Activated CD4-positive, alpha-beta T cell treated with anti-CD3 and anti-CD28 coated beads for 1 hour (primary cell): ENCODE measurements at places on chromosomes 6 and 20.

DNA sequence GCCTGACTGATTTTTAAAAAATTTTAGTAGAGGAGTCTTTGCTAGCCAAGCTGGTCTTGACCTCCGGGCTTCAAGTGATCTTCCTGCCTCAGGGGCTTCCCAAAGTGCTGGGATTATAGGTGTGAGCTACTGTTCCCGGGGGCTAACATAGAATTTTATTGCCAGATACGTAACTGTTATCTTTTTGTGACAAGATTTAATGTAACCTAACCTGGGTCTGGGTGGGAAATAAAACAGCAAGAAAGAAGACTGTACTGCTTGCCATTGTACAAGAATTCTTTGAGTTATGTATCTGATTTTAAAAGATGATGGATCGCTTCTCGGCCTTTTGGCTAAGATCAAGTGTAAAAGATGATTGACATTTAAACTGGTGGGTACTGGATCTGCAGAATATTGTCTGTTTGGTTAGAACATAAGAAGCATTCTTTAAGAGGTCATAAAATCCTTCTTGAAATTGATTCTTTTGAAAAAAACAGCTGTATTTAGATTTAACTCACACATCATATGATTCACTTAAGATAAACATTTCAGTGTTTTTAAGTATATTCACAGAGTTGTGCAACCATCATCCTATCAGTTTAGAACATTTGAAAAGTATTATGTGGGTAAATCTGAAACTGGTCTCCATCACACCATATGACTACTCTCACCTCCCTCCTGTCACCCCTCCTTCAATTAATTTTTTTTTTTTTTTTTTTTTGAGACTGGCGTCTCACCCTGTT is 21.6 kb downstream of the TPX2 start:
- DNase-seq = no peak

DNA sequence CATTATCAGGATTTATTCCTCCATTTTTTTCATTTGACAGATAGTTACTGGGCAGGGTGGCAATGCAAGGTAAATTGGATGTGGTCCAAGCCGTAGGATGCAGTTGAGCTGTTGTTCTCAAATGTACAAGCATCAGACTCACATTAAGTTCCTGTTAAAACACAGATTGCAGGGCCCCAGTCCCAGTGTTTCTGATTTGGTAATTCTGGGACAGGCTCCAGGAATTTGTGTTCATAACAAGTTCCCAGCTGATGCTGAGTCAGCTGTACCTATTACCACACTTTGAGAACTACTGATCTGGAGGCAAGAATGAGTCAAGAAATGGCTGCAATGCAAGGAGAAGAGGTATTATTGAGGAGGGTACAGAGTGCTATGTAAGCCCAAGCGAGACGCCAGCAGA is 11.7 kb downstream of the TMEM244 start:
- DNase-seq = no peak

DNA sequence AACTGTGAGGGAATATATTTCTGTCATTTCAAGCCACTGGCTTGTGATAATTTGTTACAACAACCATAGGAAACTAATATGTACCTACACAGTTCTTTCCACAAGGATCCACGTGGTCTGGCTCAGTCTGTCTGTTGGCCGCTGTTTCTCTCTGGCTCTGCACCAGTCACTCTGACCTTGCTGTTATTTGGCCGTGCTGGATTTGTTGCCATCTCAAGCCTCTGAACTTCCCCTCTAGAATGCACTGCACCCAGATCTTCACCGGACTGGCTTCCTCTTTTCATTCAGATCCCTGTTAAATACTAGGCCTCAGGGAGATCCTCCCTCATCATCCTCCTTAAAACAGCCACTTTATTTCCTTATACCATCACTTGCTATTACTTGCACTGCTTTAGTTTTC is 446.8 kb downstream of the TFAP2B start:
- no peak for DNase-seq

GRCh38 chr20:43529051-43529450 is 21.6 kb downstream of the L3MBTL1 start:
- no peak for DNase-seq

DNA sequence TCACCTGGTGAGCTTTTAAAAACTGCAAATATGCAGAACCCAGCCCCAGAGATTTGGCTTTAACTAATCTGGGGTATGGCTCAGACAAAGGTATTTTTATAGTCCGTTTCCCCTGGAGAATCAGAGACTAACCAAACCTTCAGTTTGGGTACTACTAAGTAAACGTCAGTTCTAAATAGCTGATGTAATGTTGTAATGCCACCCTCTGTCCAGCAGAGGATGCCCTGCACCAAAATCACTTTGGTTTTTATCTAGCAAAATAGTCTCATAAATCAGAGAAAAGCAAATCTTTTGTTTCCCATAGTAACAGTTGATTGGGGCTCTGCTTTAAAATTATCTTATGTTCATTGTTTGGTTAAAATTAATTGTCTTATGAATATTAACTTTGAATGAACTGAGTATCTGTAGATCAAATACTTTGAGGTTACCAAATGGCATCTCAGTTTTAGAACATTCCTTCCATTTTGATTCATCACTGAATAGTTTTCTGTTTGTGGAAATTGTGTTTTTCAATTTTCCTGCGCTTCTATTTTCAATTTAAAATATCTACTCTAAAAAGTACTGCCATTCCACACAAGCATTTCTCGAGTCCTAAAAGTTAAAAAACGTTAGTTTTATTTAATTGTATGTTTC is 278.3 kb upstream of the PLCB4 start:
- DNase-seq = no peak

- DNase-seq = no peak
Measured at GRCh38 chr20:48970681-48971365, 49.3 kb downstream of the ARFGEF2 start.

- no peak for DNase-seq
Measured at GRCh38 chr6:158810155-158811095, 8.7 kb downstream of the EZR start.

GRCh38 chr6:44225579-44226325 is 2.4 kb downstream of the SLC29A1 start:
- no peak for DNase-seq

DNA sequence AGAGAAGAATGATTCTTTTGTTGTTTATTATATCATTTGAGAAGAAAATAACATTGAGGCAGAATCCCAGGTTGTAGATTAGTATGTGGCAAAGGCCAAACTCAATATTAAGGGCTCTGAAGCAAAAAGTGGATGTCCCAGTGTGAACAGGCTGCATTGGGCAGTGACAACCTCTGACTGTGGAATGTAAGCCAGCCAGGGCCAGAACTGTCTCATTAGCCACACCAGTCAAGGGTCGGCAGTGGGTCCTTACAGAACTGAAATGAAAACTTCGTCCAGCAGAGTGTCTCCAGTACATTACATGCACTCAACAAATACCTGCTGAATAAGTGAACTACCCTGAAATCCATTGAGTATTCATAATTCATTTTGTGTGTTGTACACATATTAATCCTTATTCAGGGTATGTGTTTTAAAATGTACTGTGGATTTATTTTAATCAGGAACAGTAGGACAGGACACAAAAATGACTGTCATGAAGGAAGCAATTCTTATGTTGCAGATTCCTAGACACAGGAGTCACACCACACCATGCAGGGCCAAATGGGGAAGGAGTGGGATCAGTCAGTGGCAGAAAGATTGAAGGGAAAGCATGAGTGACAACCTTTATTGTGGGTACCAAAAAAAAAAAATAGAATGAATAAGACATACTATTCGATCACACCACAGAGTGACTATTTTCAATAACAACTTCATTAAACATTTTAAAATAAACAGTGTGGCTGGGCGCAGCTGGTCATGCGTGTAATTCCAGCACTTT is 64.9 kb upstream of the UTRN start:
- no peak for DNase-seq

- no peak for DNase-seq
Measured at GRCh38 chr20:62923669-62924441, 2.5 kb downstream of the DIDO1 start.

GRCh38 chr6:52653151-52653550 is 17.8 kb upstream of the TMEM14A start:
- DNase-seq = no peak

GRCh38 chr6:4967301-4968030 is 36.4 kb downstream of the RPP40 start:
- no peak for DNase-seq

DNA sequence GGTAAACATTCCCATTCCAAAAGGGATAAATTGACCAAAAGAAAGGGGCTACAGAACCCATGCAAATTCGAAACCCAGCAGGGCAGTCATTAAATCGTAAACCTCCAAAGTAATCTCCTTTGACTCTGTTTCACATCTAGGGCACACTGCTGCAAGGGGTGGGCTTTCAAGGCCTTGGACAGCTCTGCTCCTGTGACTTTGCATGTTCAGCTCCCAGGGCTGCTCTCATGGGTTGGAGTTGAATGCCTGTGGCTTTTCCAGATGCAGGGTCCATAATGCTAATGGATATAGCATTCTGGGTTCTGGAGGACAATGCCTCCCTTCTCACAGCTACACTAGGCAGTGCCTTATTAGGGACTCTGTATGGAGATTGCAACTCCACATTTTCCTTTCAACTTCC is 211.9 kb upstream of the MANEA start:
- no peak for DNase-seq
